ENCODE measurements at places on chromosomes 2 and 18. TPM values are rescaled to one million over a fixed set of nuclear protein-coding genes. Genes with fewer than 3 reads are reported as not detected.

DNA sequence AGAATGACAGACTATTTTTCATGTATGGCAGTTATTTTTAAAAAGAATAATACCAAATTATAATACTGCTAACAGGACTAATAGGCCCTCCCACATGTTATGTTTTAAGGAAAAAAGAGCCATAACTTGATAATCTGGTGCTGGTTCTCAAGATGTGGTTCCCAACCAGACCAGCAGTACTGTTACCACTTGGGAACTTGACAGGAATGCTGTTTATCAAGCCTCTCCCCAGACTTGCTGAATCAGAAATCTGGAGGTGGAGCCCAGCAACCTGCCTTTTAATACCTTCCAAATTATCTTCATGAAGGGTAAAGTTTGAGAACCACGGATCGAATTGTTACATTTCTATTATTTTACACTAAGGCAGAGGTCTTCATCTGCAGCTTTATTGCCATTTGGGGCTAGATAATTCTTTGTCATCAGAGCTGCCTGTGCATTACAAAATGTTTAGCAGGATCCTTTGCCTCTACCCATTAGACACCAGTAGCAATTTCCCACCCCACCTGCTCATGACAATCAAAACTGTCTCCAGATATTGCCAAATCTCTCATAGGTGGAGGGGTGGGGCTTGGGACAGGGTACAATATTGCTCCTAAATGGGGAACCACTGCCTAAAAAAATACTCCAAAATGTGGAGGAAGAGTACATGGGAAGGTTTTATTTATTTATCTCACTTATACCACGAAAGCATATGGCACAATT is 629.6 kb downstream of the ARHGAP15 start:
- H3K36me3 ChIP-seq, result peaks cover 12% of the 10 kb centered on the region
- H3K27ac ChIP-seq, result no peak overlapping the region
- no peak overlapping the region for H3K4me3 ChIP-seq
- H3K27me3 ChIP-seq, result no peaks in the 10 kb centered on the region
- no peaks in the 10 kb centered on the region for H3K4me1 ChIP-seq
- ATAC-seq, result no peak

- no peak for ATAC-seq
- no peak overlapping the region for H3K27ac ChIP-seq
- no peak overlapping the region for H3K4me3 ChIP-seq
- H3K27me3 ChIP-seq, result no peaks in the 10 kb centered on the region
- no peaks in the 10 kb centered on the region for H3K36me3 ChIP-seq
- H3K4me1 ChIP-seq, result no peaks in the 10 kb centered on the region
Observed at GRCh38 chr2:58594175-58594574, 353.1 kb upstream of the FANCL start.

The KCNE4 gene
- not detected for total RNA-seq

The SLC30A3 gene
- total RNA-seq, result 0.50 TPM

DNA sequence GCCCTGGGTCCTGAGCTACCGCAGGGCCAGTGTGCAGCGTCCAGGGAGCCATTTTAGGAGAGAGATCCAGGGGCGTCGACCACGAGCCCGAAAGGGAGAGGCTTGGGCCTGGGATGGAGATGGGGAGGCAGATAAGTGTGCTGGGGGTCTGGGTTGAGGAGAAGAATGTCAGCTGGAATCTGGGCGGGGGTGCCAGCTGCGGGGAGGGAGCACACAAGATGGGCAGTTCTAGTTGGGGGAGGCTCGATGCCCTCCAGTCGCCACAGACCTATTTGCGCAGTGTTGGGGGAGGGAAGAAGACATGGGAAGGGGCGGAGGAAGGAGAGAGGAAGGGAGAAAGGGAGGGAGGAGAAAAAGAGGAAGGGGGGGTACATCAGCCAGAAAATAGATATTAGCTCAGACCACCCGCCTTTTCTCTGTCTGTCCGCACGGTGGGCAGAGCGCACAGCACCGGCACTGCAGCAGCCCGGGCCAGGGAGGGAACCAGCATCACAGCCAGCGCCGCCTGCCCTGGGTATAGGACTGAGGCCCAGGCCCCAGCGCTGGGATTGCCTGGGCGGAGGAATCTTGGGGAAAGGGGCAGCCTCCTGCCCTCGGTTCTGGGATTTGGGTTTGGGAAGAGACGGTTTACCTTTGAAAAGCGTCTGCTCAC is 1.9 kb upstream of the HOXD11 start:
- no peak for ATAC-seq
- peaks cover 26% of the 10 kb centered on the region for H3K36me3 ChIP-seq
- H3K4me1 ChIP-seq, result peaks cover 15% of the 10 kb centered on the region
- H3K27ac ChIP-seq, result no peak overlapping the region

GRCh38 chr18:7049951-7050350 is 67.6 kb downstream of the LAMA1 start:
- no peaks in the 10 kb centered on the region for H3K4me1 ChIP-seq
- H3K27me3 ChIP-seq, result no peaks in the 10 kb centered on the region
- no peak overlapping the region for H3K4me3 ChIP-seq
- no peak overlapping the region for H3K27ac ChIP-seq
- ATAC-seq, result no peak

The SP9 gene
- total RNA-seq, result not detected
